ENCODE measurements at places on chromosomes 2 and 18.

DNA sequence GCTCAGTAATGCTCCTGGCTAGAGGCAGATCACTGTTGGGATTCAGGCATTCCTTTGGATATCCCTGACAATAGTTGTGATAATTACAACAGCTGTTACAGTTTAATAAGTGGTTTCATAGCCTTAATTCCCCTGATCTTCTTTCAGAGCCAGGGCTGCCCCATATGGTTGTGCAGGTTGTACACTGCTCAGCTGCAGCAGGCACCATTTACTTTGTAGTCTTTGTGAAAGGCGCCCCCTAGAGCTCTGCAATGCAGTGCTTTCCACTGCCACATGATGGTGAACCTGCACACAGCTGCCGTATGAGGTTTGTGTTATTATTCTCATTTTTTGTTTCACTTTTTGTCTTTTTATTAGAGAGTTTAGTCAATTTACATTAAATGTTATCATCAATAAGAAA, 239.1 kb downstream of the KCNS3 start:
- DNase-seq = no peak

DNA sequence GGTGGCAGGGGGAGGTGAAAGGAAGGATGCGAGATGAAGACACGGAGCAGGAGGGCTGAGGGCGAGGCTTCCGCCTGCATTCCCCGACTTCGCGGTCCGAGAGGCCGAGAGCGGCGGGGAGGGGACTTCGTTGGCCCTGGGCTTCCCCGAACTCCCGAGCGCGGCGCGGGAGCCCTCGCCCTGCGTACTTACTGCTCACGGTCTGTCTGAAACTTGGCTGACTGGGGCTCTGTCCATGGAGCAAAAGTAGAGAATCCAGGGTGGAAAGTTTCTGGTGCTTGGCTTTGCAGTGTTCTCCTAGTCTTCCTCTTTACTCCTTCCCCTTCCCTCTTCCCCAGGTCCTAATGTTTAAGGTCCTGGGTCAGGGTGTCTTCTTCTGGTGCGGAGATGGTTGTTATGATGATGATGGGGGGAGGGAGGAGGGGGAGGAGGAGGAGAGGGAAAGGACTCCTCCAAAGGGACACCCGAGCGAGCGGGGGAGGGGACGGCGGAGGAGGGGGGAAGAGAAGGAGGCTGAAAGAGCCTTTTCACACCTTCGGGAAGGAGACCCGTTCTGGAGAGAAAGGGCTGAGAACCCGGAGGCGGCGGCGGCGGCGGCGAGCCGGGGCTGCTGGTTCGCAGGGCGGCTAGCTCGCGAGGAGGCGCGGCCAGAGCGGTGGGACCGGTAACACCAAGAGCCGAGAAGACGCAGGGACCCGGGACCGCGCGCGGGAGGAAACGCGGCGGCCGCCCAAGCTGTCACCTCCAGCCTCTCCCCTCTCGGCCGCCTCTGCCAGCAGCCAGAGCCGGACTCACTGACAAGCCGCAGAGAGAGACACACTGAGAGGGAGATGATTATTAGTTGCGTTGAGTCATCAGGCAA, at the start of gene SATB2:
Gene SATB2, minus strand, starts transcription at position 793 of the 862 bp plus-strand sequence. CDS start 1,902 bp downstream, outside the sequence.
- DNase-seq = no peak

- DNase-seq = no peak
Observed at GRCh38 chr18:54020966-54021365, 203.5 kb downstream of the MBD2 start.

GRCh38 chr2:177235855-177236437, 23.4 kb downstream of the HNRNPA3 start:
- DNase-seq = peak; percentile 15

DNA sequence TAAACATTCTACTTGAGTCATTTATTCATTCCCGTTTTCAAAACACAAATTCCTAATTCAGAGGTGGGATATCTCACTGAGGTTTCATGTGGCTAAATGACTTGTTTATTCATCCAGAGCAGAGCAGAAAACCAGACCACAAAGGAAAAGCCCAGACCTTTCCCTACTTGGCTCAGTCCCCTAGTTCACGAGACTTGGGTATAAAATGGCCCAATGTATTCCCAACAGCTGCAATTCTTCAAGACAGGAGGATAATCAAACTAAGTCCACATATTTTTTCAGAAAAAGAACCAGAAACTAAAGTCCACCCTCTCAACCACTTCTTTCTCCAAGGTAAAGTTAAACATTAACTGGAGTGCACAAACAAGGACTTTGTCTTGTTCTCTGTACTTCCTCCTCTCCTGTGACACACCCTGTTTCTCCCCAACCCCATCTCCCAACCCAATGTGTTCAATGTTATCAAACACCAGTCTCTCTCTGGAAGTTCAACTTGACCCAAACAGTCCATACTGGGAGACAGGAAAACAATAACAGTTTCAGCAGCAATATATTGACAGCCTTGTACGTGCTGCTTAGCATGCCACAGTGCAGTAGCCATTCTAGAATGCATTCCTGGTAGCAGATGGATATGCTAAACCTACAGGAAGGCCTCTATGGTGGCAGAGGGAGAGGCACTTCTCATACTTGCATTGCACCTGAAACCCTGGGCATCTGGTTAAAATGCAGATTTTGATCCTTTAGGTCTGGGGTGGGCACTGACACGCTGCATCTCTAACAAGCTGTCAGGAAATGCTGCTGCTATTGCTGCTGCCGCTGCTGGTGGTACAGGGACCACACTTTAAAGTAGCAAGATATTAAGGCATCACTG, 110.7 kb downstream of the INO80D start:
- no peak for DNase-seq

DNA sequence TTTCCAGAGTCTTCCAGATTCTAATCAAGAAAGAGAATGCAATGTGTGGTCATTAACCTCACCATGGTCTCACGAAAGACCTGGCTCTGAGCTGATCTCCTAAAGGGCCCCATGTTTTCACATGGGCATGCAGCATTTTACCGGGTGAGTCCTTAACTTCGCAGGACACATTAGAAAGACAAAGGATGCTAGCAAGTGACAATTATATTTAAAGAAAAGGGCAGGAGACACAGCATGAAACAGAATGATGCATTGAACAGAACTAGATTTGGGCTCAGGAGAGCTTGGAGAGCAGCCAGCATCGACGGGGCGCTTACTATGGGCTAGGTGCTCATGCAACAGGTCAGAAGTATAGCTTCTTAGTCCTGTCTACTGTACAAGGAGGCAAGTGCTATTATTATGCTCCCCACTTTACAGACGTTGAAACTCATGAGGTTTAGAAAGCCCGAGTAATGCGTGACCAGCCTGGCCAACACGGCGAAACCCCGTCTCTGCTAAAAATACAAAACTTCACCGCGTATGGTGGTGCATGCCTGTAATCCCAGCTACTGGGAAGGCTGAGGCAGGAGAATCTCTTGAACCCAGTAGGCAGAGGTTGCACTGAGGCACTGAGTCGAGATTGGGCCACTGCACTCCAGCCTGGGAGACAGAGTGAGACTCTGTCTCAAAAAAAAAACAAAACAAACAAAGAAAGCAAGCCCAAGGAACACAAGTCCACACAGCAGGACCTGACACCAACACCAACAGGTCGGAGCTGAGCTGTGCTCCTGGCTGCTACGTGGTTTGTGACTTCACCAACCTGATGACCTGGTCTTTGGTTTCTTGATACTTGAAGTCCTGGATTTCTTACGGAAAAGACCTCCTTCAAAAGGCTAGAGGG, 16.1 kb downstream of the MBP start:
- no peak for DNase-seq

GRCh38 chr2:6820903-6821584, 44.7 kb downstream of the CMPK2 start:
- DNase-seq = no peak

DNA sequence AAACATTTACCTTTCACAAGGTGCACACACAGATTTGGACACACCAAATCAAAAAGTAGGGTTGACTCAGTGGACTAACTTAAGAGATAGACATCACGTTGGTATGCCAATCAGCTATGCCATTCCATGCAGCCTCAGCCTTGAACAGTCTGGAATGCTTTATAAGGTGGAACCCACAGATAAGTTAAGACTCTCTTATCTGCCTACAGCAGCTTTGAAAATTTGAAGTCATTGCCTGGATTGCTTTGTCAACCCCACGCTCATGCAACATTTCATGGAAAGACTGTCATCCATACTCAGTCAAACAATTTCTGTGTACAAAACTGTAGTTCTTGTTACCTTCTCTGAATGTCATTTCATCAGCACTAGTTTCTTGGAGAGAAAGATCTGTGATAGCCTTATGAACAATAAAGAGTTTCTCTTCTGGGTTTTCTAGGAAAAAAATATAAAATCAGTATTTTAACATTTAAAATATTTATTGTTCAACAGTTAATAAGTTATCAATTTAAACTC, 1.2 kb downstream of the ERMN start:
- DNase-seq = no peak

- DNase-seq = no peak
Observed at GRCh38 chr2:39871291-39871761, 92.3 kb upstream of the THUMPD2 start.

- no peak for DNase-seq
Observed at GRCh38 chr18:10752382-10752781, 226.6 kb downstream of the NAPG start.

DNA sequence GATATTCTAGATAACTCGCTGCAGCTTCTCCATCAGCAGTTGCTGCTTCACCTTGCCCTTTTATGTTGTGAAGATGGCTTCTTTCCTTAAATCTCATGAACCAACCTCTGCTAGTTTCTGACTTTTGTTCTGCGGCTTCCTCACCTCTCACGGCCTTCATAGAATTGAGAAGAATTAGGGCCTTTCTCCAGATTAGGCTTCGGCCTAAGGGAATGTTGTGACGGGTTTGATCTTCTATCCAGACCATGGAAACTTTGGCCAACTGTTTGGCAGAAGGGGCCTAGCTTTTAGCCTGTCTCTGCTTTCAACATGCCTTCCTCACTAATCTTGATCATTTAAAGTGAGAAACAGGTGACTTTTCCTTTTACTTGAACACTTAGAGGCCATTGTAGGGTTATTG, 199.9 kb downstream of the CYP26B1 start:
- no peak for DNase-seq

- DNase-seq = no peak
Observed at GRCh38 chr2:54212456-54212855, 43.6 kb downstream of the TSPYL6 start.

DNA sequence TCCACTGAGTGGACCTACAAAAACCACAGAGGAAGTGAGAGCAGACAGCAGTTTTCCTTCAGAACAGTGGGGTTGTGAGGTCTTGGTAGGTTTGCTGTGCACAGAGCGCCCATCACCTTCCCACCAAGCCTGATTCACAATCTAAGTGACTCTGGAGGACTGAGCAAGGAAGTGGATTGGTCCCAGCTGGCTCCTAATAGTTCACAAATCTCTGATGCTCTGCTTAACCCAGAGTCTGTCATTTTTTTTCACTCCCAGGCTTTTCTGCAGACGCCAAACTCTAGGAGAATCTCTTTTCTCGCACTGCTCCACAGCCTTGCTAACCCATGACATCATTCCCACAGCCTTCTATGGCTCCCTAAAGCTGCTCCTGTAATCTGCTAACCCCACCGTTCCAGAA, 280.4 kb downstream of the C1D start:
- no peak for DNase-seq

GRCh38 chr2:77271262-77271661, 250.9 kb downstream of the LRRTM4 start:
- DNase-seq = no peak

DNA sequence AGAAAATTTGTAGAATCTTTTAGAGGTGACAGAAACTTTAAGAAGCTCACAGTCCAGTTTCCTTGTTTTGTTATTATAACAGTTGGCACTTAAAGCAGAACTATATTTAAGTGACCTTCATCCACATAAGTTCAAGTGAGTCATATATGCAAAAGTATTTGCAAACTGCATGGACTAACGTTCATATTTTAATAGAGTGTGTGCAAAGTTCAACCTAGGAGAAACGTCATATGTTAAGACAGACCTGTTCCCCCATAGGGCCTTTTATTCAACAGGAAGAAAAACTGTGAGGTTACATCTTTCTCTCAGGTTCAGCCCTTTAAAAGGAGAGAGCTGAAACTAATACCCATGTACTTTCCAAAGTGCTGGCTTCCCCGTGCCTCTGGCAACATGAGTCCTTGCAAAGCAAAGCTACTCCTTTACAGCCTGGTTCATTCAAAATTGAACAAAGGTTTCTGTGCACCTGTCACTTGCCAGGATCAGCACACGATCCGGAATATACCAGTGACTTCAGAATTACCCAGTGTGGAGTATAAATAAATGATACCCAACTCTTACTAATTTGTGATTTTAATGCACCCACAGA, 280.0 kb upstream of the RAB12 start:
- DNase-seq = no peak

- DNase-seq = no peak
Observed at GRCh38 chr2:46814160-46814961, 101.2 kb downstream of the MCFD2 start.

- no peak for DNase-seq
Observed at GRCh38 chr2:44833171-44834069, 108.1 kb upstream of the SIX3 start.

- no peak for DNase-seq
Observed at GRCh38 chr2:239433777-239434403, 33.1 kb upstream of the HDAC4 start.

- no peak for DNase-seq
Observed at GRCh38 chr2:44939106-44940048, 2.1 kb upstream of the SIX3 start.

GRCh38 chr18:57856557-57857280, 53.6 kb upstream of the ATP8B1 start:
- no peak for DNase-seq

DNA sequence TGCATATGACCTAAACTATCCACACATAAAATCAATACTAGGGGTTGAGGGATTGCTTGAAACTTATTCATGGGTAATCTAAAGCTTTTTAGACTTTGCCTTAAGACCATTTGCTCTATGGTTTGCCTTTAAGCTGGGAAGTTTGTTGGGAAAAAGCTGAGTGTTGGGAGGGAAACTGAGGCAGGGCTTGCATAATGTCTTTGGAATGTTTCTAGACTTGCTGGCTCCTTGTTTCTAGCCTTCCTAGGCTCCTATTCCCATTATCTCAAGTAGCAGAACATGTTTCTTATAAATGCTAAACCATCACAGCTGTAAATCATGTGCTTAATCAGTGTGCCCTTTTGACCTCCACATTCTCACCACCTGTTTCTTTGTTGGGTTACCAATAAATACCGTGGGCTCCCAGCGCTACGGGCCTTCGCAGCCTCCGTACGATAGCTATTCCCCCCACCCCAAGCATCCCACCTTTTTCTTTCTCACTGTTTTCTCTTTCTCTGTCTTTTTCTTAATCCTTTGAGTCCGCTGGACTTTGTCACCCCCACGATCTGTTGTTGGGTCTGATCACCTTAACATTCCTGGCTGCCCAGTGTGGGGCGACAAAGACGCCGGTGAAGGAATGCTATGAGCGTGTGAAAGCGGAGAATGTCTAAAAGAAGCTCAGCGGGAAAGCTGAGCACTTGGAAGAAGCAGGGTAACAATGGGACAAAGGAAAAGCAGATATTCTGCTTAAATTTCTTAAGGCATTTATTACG, 49.4 kb upstream of the CWC22 start:
- DNase-seq = no peak

DNA sequence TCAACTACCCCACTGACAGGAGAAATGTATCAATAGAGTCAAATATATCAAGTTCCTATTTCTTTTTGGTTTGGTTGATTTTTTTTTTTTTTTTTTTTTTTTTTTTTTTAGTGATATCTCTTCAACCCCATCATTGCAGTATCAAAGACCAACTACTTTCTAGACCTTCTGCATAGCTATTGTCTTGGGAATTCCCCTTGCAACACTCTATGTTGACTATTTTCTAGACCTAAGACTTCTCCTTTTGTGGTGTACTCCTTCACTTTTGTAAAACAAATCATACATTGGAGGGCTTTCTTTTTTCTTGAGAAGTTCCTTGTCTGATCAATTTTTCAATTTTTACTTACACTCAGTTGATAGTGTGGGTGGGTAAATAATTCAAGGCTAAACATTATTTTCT, 46.5 kb upstream of the NR4A2 start:
- DNase-seq = no peak

Data from hippocampal formation (tissue), 2 donors.